ENCODE measurements at places on chromosomes 11 and 22.

DNA sequence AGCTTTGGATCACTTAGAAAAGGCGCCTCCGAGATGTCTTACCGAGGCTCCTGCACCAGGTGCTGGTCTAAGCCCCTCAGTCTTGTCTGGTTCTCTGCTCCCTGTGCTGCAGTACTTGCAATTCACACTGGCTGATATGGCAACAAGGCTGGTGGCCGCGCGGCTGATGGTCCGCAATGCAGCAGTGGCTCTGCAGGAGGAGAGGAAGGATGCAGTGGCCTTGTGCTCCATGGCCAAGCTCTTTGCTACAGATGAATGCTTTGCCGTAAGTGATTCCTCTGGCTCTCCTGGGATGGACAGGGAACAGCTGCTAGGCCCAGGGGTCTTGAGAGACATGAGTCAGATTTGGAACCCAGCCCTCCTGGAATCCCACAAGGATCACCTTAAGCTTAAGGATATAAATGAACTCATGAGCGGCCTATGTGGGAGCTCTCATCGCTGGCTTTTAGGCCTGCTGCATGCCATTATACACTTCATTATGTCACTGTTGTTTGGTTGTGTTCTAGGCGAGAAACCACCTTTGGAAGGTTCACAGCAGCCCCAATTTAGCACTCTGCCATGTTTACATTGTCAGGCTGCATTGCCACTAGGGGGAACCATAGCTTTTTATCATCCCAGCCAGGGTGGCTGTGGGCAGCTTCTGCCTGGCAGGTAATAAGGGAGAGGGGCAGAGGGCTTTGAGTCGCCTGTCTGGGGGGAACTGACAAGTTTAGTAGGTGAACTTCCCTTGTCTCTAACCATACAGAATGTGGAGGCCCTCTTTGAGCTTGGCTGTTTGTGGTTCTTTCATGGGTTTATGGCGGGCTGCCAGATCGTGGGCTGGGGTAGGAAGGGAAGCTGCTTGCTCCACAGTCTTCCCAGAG, 8.5 kb downstream of the ACAD8 start:
- peak; percentile 54 for DNase-seq

GRCh38 chr11:17489751-17490150, 13.1 kb upstream of the ABCC8 start:
- no peak for DNase-seq

DNA sequence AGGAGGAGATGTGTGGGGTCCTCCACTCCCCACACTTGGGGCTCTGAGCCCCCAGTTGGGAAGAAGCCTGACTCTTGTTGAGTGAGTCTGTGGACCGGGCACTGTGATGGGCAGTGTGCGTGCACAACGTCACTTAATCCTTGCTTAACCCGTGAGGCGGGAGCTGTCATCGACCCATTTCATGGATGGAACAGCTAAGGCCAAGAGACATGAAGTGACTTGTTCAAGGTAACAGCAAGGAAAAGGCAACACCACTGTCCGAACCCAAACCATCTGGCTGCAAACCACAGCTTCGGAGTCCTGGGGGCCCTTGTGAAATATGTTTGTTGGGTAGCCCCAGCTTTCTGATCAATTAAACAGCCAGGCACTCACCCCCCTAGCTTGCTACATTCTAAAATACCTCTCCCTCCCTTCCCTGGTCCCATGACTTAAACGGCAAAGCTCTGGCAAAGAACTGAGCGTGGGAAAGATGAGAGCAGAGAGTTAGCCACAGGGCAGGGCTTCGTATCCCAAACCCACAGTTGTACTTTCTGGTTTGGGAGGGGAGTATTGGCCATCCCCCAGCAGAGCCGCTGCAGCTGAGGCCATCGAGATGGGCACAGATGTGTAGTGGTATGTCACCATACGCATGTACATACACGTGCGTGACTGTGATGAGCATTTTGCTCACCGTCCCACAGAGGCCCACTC, 26.3 kb downstream of the FADS2 start:
- no peak for DNase-seq

DNA sequence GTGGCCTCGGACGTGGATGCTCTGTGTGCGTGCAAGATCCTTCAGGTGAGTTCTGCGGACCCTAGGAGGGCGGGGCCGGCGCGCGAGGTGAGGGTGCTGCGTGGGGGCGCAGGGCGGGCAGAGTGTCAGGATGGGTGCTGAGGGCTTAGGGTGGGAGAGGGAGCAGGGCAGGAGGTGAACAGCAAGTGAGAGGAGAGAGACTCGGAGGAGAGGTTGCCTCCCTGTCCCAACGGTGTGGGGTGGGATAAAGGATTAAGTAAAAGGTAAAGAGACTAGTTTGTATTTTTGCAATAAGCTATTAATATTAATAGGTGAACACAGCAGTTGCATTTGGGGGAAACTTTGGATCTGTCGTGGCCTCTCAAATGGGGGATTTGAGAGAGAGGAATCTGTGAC, 451 bp downstream of the CDC45 start:
- DNase-seq: no peak

- no peak for DNase-seq
Observed at GRCh38 chr11:67373648-67374570, 511 bp upstream of the CLCF1 start.

DNA sequence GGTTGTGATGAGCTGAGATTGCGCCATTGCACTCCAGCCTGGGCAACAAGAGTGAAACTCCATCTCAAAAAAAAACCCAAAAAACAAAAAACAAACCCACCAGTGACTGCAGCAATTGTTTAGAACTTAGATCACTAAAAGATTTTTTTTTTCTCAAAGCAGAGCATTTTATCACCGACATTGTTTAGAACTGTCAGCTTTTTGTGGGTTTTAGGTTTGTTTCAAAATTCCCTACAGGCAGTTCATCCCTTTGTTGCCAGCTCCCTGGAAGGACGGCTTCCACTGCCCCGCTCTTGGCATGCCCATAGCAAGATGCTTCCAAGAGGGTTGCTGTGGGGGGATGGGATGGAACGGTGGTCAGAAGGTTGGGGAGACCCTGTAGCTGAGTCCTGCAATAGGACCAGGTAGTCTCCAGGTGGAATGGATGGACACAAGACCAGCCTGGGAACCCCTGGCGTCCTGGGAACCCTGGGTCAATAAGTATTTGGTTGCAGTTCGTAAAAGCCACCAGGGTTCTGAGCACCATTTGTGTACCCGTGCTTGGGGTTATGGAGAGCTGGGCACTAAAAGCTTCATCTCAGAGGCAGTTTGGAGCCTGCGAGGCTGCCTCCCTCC, 46.7 kb downstream of the TSPAN18 start:
- DNase-seq: no peak

DNA sequence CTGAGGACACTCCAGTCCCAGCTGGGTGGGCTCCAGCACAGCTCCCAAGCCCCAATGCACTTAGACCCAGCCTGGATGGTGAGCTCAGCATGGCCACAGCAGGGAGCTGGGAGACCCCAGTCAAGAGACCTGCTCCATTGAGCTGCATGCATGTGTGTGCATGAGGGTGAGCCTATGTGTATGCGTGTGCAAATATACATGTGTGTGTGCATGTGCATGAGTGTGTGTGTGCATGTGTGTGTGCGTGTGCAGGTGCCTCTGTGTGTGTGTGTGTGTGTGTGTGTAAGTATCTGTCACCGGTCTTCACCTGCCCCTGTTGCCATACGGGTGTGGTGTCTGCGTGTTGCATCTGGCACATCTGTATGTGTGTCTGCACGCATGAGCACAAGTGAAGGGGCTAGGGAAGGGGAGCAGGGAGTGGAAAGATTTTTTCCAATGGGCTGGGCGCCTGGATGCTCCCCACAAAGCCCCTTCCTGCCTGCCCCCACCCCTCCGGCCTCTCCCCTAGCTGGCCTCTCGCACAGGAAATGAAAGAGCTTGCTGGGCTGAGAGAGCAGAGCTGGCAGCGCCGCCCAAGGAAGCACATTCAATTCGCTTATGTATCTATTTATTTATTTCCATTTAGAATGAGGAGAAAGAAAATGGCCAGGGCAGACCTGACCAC, 4.1 kb downstream of the TSPAN32 start:
- DNase-seq: no peak

GRCh38 chr11:116353589-116353988, 419.2 kb downstream of the BUD13 start:
- peak; percentile 63 for DNase-seq

GRCh38 chr11:73157101-73158010, 15.2 kb upstream of the FCHSD2 start:
- DNase-seq: no peak

- no peak for DNase-seq
Observed at GRCh38 chr11:124863137-124863825, 2.0 kb upstream of the ROBO3 start.

DNA sequence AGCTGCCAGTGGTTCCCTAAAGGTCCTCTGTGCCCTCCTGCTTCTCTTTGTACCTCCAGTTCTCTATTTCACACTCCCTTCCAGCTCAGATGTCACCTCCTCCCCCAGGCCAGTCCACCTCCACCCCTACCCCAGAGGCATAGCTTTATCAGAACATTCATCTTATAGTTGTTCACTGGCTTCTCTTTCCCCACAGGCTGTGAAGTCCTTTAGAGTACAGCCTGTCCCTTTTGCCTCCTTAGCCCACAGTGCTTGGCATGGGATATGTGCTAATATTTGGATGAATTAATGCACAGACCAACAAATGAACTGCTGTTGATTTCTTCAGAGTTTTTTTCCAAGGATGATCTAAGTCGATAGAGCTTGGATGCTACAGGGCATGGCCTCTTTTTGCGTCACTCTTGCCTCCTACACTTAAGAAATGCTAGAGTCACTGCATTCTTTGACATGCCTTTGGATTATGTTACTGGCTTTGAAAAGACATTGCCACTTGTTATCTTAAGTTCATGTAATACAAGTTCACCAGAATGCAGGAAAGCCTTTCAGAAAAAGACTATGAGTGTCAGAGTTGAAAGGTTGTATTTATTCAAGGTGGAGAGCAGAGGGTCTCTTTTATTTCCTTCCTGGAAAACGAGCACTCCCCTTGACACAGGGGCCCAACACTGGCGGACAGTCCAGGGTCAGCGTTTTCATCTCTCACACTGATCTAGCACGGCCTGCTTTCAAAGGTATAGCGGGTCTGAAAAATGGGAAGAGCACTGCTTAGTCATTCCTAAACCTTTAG, 75.7 kb downstream of the PISD start:
- no peak for DNase-seq

Data from DMS79 treated with DMSO at 0.1 percent for 48 hours (cell line).